ENCODE measurements at places on chromosomes 4 and X. TPM values are rescaled to one million over a fixed set of nuclear protein-coding genes. Genes with fewer than 3 reads are reported as not detected.

MAOB gene
- 42.1 TPM for polyA plus RNA-seq

C4orf51 gene
- polyA plus RNA-seq: not detected

RRH gene
- 0.89 TPM for polyA plus RNA-seq

N4BP2 gene
- 0.85 TPM for polyA plus RNA-seq

SLC39A8 gene
- 4.7 TPM for polyA plus RNA-seq

CFP gene
- not detected for polyA plus RNA-seq

OTC gene
- polyA plus RNA-seq: not detected

ZNF330 gene
- 27.9 TPM for polyA plus RNA-seq

BEX2 gene
- 432 TPM for polyA plus RNA-seq

GAGE12F gene
- not detected for polyA plus RNA-seq

SLC16A2 gene
- 2.4 TPM for polyA plus RNA-seq

SNCA gene
- polyA plus RNA-seq: 167 TPM

All from Purkinje cell (primary cell).